Stromal cell of bone marrow (primary cell): ENCODE measurements at places on chromosomes 5 and 9.

DNA sequence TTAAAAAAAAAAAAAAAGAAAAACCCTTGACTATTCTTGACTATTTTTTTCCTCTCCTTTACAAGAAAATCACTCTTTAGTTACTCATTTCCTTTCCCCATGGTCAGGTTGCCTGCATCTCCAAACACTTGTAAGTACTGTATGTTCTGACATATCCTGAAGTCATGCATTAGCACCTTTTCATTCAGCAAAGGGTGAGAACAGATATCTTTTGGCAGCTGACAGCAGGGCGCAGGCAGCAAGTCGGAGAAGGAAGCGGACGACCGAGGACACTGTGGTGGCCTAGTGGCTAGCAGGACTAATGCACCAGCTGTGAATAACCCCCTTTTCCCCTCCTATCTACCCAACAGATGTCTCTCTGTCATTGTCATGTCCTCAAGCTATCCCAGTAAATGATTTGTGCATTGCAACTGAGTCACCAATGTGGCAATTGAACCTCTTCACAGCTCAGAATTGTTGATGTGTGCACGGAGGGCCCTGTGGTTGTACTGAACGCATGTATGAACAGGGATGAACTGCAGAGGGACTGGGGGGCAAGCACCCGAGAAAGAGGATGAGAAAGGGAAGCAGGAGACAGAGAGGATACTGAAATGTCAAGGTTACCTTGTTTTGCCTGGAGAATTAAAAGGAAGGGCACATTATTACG is 996.0 kb upstream of the ARRDC3 start:
- no peak for DNase-seq

DNA sequence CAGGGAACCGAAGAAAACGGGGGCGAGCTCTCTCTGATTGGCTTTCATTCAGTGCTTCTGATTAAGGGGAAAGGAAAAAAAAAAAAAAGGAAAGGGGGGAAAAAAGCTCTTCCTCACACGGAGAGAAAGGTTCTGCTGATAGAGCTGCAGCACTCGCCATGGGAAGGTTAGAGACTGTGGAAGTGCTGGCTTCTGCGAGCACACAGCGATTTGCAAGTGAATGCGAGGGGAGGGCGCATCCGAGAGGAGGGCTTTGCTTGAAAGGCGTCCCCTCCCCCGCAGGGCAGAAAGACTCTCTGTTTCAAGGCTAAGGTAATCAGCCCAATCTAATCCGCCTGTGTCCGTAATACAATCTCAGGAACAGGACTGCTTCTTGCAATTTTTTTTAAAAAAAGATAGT is at the start of gene CDH10:
TSS of gene CDH10 (minus strand) at position 218 of the 400 bp plus-strand sequence. CDS start 51,488 bp downstream, outside the sequence.
- no peak for DNase-seq

- DNase-seq: no peak
These were observed 154.0 kb downstream of the PIK3R1 start for GRCh38 chr5:68369457-68370125.

DNA sequence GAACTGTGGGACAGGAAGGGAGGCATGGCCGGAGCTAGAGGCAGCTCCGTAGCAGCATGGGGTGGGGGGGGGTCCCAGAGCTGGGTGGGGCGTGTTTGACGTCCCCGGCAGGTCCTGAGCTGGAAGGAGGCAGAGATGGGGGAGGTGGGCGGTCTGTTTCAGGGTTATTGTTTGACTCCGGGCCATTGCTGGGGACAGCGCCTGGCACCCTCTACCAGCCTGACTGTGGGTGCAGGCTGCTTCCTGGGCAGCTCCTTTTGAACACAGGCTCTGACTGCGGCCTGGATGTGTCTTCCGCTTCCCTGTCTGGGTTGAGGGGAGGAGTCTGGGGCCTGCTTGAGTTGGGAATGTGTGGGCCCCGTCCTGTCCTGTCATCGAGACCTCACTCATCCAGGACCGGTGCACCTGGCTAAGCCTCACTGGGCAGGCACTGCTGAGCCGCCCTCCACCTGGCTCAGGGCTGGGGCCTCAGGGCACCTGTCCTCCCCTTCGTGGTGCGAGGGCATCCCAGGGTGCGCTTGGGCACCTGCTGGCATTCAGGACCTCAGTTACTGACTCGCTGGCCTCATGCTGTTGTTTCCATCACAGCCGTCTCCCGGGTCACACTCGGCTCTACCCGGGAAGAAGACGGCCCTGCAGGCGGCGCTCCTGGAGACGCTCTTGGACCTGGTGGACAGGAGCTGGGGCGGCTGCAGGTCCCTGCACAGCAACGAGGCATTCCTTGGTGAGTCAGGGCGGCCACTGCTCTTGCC is 26.5 kb downstream of the CEP72 start:
- no peak for DNase-seq
